Stimulated activated CD8-positive, alpha-beta memory T cell treated with anti-CD3 and anti-CD28 coated beads, Interleukin-12 subunit alpha, Interleukin-12 subunit beta, amount 100 ng/mL, for 1 hour (primary cell): ENCODE measurements at places on chromosomes 7 and 10.
A peak's percentile ranks its signal among the peaks of the same experiment; 100 is the strongest.

DNA sequence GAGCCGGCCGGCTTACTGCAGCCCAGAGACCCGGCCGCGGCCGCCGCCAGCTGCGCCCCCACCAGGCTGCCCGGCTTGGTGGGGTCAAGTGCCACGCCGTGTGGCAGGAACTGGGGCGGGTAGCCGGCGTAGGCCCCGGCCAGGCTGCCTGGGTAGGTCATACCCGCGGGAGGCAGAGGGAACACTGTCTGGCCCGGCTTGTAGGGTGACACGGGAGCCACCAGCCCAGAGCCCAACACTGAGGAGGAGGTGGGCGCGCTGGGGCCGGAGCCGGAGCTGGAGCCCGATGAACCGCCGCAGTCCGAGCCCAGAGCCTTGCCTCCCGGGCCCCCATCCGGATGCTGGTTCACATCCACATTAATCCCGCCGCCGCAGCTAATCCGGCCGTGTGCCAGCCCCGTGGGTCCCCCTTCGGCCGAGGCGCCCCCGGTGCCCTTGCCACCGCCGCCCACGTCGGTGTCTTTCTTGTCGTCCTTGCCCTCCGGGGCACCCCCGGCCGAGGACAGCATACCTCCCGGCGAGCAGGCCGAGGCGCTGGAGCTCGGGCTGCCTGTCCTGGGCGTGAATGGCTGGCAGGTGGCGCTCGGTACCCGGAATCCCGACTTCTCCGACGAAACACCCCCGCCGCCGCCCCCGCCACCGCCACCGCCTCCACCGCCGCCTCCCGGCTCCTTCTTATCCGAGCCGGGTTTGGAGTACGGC, 2.0 kb downstream of the ZNF503 start:
- no peak for DNase-seq

- DNase-seq, result no peak
Measured at GRCh38 chr10:6957851-6958250, 377.8 kb upstream of the PRKCQ start.

- no peak for DNase-seq
Measured at GRCh38 chr7:127844165-127844564, 187.1 kb downstream of the LRRC4 start.

DNA sequence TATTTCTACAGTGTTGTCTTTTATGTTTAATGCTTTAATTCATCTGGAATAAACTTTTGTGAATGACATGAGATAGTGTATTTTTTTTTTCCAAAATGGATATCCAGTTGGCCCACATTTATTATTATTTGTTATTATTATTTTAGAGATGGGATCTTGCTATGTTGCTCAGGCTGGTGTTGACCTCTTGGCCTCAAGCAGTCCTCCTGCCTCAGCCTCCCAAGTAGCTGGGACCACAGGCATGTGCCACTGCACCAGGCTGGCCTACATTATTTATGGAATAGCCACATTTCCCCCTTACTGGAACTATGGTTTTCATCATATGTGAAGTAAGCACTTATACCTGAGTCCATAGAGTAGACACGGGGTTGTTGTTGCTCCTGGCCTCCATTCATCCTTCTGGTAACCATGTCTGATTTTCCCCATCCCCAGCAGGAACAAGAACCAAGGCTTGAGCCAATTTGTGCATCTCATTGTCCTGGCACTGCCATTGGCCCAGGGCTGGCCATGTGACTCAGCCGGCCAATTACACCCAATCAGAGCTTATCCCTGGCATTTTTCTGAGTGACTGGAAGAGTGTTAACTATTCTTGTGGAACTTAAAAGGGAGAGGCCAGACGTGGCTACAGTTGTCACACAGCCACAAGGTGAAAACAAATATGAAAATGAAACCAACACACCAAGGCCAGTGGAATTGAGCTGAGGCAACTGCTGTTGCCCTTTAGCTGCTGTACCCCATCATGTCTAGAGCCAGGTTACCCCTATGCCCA, 23.1 kb downstream of the PRF1 start:
- no peak for DNase-seq

- peak; percentile 40 for DNase-seq
Measured at GRCh38 chr7:50304911-50305582, 531 bp downstream of the IKZF1 start.

DNA sequence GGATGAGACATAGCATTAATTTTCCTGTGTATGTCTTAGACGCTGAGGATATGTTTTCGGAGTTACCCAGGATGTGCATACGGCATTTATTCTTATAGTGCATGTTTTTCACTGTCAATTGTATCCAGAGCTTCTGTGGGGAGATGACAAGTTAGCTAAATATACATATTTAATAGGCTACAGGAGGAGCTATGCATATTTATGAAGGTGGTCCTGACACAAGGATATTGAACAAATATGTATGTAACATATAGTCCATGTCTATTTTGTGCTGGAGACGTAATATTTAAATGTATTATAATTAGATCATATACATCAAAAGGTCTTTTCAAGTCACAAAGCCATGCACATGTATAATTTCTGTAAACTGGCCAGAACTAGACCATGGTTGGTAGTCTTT, 16.0 kb downstream of the IL6 start:
- no peak for DNase-seq

DNA sequence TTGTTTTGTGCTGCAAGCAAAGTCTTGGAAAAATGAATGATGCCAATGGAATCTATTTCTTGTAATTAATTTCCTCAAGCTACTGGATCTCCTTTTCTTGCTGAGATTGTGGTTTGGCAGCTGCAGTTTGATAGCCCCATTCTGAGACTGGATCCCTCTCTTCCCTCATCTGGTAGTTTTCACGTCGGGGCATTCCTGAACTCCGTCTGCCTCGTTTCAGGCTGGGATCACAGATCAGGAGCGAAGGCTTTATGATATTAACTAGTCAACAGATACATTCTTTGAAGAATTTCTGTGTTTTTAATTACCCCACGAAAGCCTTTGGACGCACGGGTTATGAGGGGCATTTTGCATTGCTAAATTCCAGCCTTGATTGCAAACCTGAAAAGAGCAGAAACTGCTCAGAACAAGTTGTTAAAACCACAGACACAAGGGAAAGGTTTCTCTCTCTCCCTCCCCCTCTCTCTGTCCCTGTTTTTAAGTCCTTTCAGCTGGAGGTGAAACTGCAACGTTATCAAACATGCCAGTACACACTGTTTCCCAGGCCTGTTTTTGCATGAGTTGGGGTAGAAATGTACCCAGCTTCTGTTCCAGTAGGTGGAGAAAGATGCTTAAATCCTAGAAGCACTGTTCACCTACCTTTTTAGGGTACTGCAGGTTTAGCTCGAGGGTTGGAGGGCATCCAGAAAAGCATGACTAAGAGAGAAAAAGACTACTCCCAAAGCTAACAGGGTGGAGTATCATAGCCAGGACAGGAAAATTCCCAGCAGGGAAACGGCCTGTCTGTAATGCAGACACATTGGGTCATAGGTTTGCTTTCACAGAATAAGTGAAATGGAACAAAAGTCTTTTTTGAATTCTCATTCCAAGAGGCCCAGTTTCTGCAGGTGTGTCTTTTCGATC, 124.3 kb downstream of the CUX1 start:
- no peak for DNase-seq

DNA sequence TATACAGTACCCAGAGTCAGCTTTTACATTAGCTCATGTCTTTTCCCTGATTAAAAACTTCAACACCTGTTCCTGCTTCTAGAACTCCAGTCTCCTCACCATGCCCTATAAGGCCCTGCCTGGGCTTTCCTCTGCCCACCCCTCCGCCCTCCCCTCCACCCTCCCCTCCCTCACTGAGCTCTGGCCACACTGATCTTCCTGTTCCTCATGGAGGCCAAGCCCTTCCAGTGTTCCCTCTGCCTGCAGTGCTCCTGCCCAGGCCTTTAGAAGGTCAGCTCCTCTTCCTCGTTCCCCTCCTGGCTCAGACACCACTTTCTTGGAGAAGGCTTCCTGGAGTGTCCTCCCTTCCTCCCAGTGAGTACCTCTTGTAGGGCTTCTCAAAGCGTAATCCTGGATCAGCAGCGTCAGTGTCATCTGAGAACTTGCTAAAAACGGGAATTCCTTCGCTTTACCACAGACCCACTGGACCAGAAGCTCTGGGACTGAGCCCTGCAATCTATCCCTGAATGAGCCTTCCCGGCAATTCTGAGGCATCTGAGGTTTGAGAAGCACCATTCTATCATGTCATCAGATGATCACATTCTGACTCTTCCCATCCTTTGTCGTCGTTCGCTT, 3.7 kb downstream of the PDZD7 start:
- no peak for DNase-seq

- DNase-seq, result no peak
Measured at GRCh38 chr10:95451568-95452524, 109.3 kb downstream of the SORBS1 start.

GRCh38 chr10:119634219-119634544, 17.0 kb upstream of the BAG3 start:
- DNase-seq, result no peak

GRCh38 chr7:98870121-98870651, 372 bp upstream of the TMEM130 start:
- peak; percentile 41 for DNase-seq

GRCh38 chr10:85862771-85863170, 503.8 kb downstream of the GRID1 start:
- no peak for DNase-seq

GRCh38 chr10:62072901-62073300, 171.4 kb downstream of the ARID5B start:
- no peak for DNase-seq

DNA sequence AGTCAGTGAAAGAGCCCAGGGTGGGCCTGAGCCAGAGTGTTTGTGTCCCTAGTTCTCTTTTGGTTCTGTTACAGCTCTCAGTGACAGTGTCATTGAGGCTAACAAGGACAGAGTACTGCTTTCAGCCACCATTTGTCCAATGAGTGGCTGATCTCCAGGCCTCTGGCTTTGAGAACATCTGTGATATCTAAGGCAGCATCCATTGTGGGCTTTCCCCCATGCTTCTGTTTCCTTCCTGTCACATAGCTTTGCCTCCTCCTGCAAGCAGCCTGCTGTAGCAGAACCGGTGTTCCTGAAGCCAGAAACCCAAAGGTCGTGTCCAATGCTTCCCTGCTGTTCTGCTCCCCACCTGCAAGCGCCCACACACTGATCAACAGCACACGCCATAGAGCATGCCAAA, 68.4 kb downstream of the IKZF1 start:
- no peak for DNase-seq

DNA sequence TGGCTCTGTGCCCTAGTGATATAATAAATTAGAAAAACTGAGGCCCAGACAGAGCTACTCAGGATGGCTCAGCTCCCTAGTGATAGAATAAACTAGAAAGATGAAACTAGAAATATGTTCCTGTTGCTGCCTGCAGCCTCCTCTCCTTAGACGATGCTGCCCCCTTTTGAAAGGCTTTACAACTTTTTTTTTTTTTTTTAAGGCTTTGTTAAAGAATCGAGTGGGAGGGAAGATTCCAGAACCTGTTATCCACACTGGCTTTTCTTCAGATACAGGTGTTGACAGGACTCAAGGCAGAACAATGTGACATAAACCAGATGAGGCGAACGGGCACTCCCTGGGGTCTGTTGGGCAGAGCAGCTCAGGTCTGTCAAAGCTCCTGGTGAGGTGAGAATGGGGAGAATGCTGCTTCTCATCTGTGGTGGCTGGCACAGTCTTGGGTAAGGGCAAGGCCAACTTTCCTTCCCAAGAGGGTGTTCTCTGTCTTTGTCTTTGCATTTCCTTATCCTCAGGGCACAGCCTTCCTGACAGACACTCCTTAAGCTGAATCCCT, 175.1 kb downstream of the COBL start:
- no peak for DNase-seq

DNA sequence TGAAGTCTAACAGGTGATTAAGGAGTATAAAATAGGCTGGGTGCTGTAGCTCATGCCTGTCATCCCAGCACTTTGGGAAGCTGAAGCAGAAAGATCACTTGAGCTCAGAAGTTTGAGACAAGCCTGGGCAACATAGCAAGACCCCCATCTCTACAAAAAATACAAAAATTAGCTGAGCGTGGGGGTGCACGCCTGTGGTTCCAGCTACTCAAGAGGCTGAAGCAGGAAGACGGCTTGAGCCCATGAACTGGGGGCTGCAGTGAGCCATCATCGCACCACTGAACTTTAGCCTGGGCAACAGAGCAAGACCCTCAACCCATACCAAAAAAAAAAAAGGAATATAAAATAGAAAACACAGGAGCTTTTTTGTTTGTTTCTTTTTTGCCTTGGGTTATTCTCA, 47.4 kb downstream of the DCLRE1A start:
- no peak for DNase-seq

GRCh38 chr7:17530741-17531421, 232.4 kb downstream of the AHR start:
- DNase-seq, result no peak

DNA sequence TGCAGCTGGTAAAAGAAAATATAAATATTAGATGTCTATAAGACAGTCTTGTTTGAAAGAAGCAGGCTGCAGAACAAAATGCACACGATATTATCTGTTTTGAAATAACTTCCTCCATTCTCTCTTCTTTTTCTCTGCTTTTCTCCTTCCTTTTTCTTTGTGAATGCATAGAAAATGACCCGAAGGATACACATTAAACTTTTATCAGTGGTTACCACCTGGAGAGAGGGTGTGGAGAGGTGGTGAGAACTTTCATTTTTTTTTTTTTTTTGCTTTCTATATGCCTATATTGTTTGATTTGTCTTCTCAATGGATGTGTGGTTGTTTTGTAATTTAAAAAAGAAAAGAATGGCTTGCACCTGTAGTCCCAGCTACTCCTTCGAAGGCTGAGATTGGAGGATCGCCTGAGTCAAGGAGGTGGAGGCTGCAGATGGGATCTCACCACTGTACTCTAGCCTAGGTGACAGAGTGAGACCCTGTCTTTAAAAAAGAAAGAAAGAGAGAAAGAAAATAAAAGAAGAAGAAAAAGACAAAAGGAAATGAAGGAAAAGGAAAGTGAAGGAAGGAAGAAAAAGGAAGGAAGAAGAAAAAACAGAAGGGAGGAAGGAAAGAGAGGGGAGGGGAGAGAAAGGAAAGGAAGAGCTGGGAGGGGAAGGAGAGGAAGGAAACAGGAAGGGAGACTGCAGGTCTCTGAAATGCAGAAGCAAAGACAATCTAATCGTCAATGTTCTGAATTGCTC, 64.4 kb downstream of the SAMD9 start:
- DNase-seq, result no peak

DNA sequence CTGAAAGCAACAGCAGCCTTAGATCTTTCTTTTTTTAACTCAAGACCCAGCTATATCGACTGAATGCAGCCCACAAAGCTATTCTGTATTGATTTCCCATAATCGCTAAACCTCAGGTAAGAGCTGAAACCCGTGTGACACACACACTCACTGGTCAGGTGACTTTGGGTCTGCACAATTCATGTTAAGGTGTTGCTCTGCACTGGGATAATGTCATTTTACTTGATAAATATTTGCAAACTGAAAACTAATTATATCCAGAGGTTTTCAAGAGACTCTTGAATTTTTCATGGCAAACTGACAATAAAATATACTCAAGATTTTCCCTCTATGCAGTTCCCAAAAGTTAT, 33.1 kb downstream of the SCRN1 start:
- DNase-seq, result no peak

DNA sequence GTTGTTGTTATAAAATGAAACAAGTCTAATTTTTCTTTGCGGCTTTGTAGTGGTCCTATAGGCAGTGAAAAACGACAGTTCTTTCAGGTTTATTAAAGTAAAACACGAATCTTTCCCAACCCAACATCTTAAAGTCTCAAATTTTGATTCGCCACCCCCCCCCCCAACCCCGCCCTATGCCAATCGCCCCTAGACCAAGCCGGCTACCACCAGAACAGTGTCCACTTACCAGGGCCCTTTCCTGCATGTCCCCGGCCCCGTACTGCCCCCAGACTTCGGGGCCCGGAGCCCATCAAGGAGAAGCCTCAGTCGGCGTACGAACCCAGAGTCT, 335 bp upstream of the CHCHD1 start:
- no peak for DNase-seq

- no peak for DNase-seq
Measured at GRCh38 chr10:105288613-105289012, 647.5 kb downstream of the SORCS3 start.

GRCh38 chr7:148402159-148402558, 188.4 kb upstream of the C7orf33 start:
- DNase-seq, result no peak
